ENCODE measurements at places on chromosomes 11 and 22.

DNA sequence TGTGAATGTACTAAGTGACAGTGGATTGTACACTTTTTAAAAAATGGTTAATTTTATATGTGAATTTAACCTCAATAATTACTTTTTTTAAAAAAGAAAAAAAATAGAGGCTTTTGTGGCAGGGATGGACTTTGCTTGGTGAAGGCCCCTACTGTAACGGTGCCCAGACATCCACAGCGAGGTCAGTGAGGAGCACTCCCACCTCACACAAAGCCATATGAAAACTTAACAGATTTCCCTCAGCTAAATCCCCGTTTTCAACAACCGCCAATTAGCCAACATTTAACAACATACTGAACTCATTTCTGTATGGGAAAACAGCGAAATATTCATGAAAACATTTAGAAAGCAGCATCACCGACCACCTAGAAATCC is 642 bp upstream of the C11orf58 start:
- peaks cover 6% of the 10 kb centered on the region for H3K36me3 ChIP-seq
- H3K4me1 ChIP-seq = peaks cover 12% of the 10 kb centered on the region
- H3K27ac ChIP-seq = peak overlapping the region; percentile 75
- peak overlapping the region; percentile 68 for H3K4me3 ChIP-seq

GRCh38 chr11:60314635-60315321 is 12.3 kb upstream of the MS4A6E start:
- H3K36me3 ChIP-seq = no peaks in the 10 kb centered on the region
- H3K27ac ChIP-seq = no peak overlapping the region
- no peak for DNase-seq

GRCh38 chr22:44067033-44067432 is 42.9 kb downstream of the PARVB start:
- DNase-seq = no peak
- H3K27ac ChIP-seq = no peak overlapping the region
- no peak overlapping the region for H3K4me3 ChIP-seq
- H3K36me3 ChIP-seq = no peaks in the 10 kb centered on the region

GRCh38 chr11:107818491-107818890 is 40.1 kb downstream of the SLC35F2 start:
- H3K27me3 ChIP-seq = no peaks in the 10 kb centered on the region
- H3K27ac ChIP-seq = no peak overlapping the region
- no peak for DNase-seq
- H3K4me1 ChIP-seq = peaks cover 2% of the 10 kb centered on the region
- H3K36me3 ChIP-seq = no peaks in the 10 kb centered on the region
- H3K4me3 ChIP-seq = no peak overlapping the region

- DNase-seq = no peak
- no peaks in the 10 kb centered on the region for H3K4me1 ChIP-seq
- no peaks in the 10 kb centered on the region for H3K27me3 ChIP-seq
- H3K36me3 ChIP-seq = no peaks in the 10 kb centered on the region
These were observed 295.3 kb upstream of the CNTN5 start for GRCh38 chr11:98725471-98725870.

GRCh38 chr11:7833527-7833926 is 36.8 kb upstream of the OR5P2 start:
- H3K4me1 ChIP-seq = no peaks in the 10 kb centered on the region
- H3K27ac ChIP-seq = no peak overlapping the region
- no peaks in the 10 kb centered on the region for H3K27me3 ChIP-seq
- no peak overlapping the region for H3K4me3 ChIP-seq
- H3K36me3 ChIP-seq = no peaks in the 10 kb centered on the region

DNA sequence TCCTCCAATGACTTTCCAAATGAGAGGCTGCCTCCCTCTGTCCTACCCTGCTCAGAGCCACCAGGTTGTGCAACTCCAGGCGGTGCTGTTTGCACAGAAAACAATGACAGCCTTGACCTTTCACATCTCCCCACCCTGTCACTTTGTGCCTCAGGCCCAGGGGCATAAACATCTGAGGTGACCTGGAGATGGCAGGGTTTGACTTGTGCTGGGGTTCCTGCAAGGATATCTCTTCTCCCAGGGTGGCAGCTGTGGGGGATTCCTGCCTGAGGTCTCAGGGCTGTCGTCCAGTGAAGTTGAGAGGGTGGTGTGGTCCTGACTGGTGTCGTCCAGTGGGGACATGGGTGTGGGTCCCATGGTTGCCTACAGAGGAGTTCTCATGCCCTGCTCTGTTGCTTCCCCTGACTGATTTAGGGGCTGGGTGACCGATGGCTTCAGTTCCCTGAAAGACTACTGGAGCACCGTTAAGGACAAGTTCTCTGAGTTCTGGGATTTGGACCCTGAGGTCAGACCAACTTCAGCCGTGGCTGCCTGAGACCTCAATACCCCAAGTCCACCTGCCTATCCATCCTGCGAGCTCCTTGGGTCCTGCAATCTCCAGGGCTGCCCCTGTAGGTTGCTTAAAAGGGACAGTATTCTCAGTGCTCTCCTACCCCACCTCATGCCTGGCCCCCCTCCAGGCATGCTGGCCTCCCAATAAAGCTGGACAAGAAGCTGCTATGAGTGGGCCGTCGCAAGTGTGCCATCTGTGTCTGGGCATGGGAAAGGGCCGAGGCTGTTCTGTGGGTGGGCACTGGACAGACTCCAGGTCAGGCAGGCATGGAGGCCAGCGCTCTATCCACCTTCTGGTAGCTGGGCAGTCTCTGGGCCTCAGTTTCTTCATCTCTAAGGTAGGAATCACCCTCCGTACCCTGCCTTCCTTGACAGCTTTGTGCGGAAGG is 2.9 kb downstream of the APOC3 start:
- H3K36me3 ChIP-seq = no peaks in the 10 kb centered on the region
- peaks cover 8% of the 10 kb centered on the region for H3K4me1 ChIP-seq
- H3K27ac ChIP-seq = no peak overlapping the region

DNA sequence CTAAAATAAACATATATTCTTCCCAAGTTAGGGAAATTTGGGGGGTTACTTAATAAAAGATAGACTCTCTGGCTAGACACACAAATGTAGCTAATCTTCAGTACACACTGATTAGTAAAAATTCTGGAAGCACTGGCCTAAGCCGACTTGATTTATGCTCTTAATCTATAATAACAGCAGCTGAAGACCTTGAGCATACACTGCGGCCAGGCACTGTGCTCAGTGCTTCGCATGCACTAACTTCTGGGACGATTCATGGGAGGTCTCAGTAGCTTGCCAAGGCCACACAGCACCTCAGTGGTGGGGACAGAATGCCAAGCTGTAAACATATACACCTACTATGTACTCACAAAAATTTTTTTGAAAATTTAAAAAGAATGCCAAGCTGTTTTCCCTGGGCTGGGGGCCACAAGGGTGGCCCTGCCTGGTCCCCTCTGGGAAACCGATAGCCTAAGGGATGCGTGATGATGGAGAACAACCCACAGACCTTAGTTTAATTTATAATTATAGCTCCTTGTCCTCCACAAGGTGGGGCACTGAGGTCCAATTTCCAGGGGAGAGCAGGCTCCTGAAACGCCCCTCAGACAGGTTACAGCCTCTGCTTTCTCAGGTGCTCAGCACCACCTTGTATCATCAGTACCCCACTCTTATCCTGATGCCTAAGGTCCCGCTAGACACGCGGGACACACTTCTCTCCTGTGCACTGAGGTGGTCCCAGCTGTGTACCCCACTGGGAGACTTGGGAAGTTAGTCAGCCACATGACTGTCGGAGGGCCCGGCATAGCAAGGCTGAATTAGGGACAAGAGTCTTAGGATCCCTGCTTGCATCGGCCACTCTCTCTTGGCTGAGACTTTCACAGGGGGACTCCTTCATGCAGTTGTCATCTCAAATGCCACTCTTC is 20.1 kb downstream of the SERPIND1 start:
- H3K27ac ChIP-seq = no peak overlapping the region
- H3K27me3 ChIP-seq = no peaks in the 10 kb centered on the region
- H3K36me3 ChIP-seq = peaks cover 32% of the 10 kb centered on the region
- H3K4me1 ChIP-seq = peaks cover 2% of the 10 kb centered on the region

- H3K27ac ChIP-seq = no peak overlapping the region
- peaks cover 7% of the 10 kb centered on the region for H3K4me1 ChIP-seq
- peaks cover 9% of the 10 kb centered on the region for H3K27me3 ChIP-seq
- DNase-seq = no peak
- no peaks in the 10 kb centered on the region for H3K36me3 ChIP-seq
These were observed 9.6 kb downstream of the P2RY2 start for GRCh38 chr11:73227571-73228211.

DNA sequence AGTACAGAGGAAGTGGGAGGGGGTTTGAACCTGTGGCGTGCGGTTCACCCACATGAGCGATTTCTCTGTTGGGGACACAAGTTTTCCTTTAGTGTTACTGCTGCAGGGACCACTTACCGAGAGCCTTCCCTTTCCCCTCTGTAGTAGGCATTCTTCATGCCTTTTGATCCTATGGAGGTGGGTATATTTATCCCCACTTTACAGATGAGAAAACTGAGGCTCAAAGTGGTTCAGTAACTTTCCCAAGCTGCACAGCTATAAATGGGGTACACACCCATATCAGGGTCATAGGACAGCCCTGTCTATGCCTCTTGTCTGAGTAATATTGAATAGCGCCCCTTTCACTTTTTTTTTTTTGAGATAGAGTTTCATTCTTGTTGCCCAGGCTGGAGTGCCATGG is 3.3 kb upstream of the PHF21B start:
- H3K27ac ChIP-seq = no peak overlapping the region
- peaks cover 2% of the 10 kb centered on the region for H3K36me3 ChIP-seq
- no peak for DNase-seq

- no peak overlapping the region for H3K4me3 ChIP-seq
- H3K27ac ChIP-seq = no peak overlapping the region
- H3K27me3 ChIP-seq = peaks cover 3% of the 10 kb centered on the region
- no peaks in the 10 kb centered on the region for H3K36me3 ChIP-seq
- H3K4me1 ChIP-seq = peaks cover 3% of the 10 kb centered on the region
These were observed 10.1 kb downstream of the C11orf91 start for GRCh38 chr11:33690290-33691065.

DNA sequence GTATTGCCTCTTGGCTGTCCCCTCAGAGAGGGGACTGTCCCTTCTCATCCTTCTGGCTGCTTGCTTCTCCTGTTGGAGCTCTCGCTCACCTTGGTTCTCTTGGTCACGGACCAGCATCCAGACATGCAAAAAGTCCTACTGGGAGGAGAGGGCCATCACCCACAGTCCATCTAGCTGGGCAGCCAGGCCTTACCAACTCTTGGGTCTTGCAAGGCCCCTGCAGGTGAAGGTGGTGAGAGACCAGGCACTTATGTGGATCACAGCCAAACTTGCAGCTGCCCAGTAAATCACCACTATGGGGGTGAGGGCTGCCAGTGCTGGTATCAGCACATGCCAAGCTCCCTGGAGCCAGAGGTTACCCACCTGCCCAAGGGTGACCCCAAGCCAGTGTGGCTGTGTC is 36.3 kb downstream of the KCNQ1OT1 start:
- H3K36me3 ChIP-seq = peaks cover 7% of the 10 kb centered on the region
- DNase-seq = no peak
- no peak overlapping the region for H3K4me3 ChIP-seq
- no peaks in the 10 kb centered on the region for H3K27me3 ChIP-seq

DNA sequence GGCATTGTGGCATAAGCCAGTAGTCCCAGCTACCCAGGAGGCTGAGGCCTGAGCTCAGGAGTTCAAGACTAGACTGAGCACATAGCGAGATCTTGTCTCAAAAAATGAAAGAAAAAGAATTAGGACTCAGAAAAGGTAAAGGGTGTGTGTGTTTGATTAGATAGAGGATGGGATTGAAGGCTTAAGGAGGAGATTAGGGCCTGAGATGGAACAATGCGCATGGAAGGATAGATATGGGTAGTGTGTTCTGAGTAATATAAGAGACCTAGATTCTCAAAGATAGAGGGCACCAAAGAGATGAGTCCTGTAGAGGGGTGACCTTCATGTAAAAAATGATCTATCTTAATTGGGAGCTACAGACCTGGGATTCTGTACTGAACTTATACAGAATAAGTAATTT is 17.3 kb upstream of the RAB30 start:
- peaks cover 9% of the 10 kb centered on the region for H3K4me1 ChIP-seq
- H3K4me3 ChIP-seq = no peak overlapping the region
- H3K36me3 ChIP-seq = peaks cover 2% of the 10 kb centered on the region
- H3K27me3 ChIP-seq = no peaks in the 10 kb centered on the region
- no peak for DNase-seq
- H3K27ac ChIP-seq = no peak overlapping the region

- H3K4me1 ChIP-seq = no peaks in the 10 kb centered on the region
- H3K27ac ChIP-seq = no peak overlapping the region
- H3K36me3 ChIP-seq = no peaks in the 10 kb centered on the region
- DNase-seq = no peak
- peaks cover 17% of the 10 kb centered on the region for H3K27me3 ChIP-seq
These were observed 11.0 kb upstream of the CCDC34 start for GRCh38 chr11:27373856-27374602.

- H3K27me3 ChIP-seq = peaks cover 17% of the 10 kb centered on the region
- peaks cover 28% of the 10 kb centered on the region for H3K4me1 ChIP-seq
- H3K36me3 ChIP-seq = no peaks in the 10 kb centered on the region
- DNase-seq = no peak
- no peak overlapping the region for H3K4me3 ChIP-seq
These were observed 85.5 kb downstream of the ENTHD1 start for GRCh38 chr22:39808081-39808480.

- H3K4me1 ChIP-seq = no peaks in the 10 kb centered on the region
- H3K4me3 ChIP-seq = no peak overlapping the region
- no peaks in the 10 kb centered on the region for H3K36me3 ChIP-seq
- H3K27ac ChIP-seq = no peak overlapping the region
- peaks cover 13% of the 10 kb centered on the region for H3K27me3 ChIP-seq
These were observed 28.6 kb upstream of the PANX2 start for GRCh38 chr22:50141891-50142363.

DNA sequence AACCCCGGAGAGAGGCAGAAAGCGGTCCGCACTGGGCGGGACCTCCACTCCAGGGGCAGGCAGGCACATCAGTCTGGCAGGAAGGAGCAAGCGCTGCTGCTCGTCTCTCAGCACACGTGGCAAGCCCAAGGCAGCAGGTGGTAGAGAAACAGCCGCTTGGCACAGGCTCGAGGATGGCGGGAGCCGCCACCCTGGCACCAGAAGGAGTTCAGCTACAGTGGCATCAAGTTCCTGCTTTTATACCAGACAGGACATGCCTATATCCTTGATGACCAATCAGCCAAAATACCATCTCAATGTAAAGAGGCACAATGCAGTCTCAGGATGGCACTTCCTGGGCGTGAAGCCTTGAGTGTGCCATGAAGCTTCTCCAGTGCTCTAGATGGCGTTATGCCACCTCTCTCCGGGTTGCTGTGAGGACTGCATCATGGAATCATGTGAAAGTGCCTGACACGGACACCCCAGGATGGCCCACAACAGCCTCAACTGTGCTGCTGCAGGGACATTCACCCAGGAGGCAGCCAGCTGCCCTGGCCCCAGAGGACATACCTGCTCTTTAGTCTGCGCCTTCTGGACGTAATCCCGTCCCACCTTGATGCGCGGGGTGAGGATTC is 64.8 kb downstream of the APOL1 start:
- H3K4me1 ChIP-seq = no peaks in the 10 kb centered on the region
- H3K27ac ChIP-seq = peak overlapping the region; percentile 4
- H3K36me3 ChIP-seq = peaks cover 62% of the 10 kb centered on the region
- no peak for DNase-seq
- no peak overlapping the region for H3K4me3 ChIP-seq

DNA sequence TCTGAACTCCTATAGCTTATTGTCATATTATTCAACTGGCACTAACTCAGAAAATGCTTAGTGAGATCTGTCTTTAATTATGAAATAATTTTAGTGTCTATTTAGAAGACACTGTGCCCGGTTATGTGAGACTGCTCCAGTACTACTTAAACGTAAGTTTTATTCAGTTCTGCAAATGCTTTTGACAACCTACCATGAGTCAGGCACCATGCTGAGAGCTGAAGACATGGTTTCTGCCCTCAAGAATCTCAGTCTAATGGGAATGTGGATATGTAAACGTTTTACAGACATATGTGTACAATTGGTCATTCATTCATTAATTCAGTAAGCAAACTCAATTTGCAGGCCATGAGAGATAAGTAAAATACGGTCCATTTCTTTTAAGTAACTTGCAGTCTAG is 40.0 kb downstream of the DCUN1D5 start:
- no peak overlapping the region for H3K27ac ChIP-seq
- no peak for DNase-seq
- no peaks in the 10 kb centered on the region for H3K36me3 ChIP-seq
- H3K4me3 ChIP-seq = no peak overlapping the region

Data from T-helper 2 cell treated with Interferon-gamma antibody and Interleukin-4, amounts not matched to agents 5 μg/mL and 100 μg/mL, for 36 hours (primary cell).